Renal cortical epithelial cell (primary cell): ENCODE measurements at places on chromosomes 7 and 10. TPM values are rescaled to one million over a fixed set of nuclear protein-coding genes. Genes with fewer than 3 reads are reported as not detected.
A peak's percentile ranks its signal among the peaks of the same experiment; 100 is the strongest.

GRCh38 chr7:74284781-74285259 lies 4.4 kb upstream of the CLIP2 start:
- no peak for DNase-seq

- DNase-seq: no peak
Observed at GRCh38 chr7:111105269-111105668, 14.3 kb downstream of the LRRN3 start.

GRCh38 chr10:131746785-131747184 lies 154.0 kb upstream of the PPP2R2D start:
- no peak for DNase-seq

DNA sequence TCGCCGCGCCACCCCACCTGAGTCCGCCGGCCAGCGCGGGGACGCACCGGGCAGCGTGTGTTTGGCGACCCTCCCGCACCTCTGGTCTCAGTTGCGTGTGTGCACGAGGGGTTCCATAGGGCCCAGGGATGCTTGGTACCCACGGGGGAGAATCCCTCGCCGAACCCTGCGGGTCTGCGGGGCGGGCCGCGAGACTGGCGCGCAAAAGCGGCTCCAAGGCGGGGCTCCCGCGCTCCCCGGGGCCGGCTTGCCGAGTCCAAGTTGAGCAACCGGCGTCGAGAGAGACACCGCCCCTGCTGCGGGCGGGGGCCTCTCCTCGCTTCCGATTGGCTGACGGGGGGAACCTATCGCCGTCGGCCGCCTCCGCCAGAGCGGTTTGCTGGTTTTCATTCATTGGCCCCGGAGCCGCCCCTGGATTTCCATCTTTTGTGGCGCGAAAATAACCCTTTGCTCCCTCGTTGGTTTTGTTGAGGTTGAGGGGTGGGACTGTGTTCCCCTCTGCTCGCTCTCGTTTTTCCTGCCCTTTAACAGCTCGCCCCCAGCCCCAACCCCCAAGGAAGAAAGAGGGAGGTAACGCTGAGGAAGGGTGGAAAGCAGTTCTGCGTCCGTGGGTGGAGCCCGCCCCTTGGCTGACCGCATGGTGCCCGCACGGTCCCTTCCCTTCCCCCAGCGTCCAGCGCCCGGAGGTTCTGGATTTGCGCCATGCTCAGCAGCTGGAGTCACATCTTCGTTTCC lies 4.0 kb upstream of the IGF2BP3 start:
- peak; percentile 80 for DNase-seq

DNA sequence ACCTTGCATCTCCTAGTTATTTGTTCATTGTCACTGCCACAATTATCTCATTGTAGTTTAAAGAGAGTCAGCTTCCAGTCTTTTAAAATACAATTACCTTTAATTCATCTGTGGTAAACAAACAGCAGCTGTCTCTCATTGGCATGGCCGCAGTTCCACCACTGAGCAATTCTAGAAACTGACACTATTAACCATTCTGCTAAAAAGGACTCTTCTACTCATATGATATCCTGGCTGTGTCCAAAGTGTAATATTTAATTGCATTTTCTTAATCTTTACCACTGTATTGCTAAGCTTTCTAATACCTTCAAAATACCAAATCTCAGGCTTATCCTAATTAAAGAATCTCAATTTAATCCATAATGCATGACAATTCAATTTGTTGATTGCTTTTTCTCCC lies 639.0 kb downstream of the AUTS2 start:
- DNase-seq: no peak

The ADCY1 gene
- total RNA-seq: 0.10 and 0.87 TPM in 2 replicates

The GNAI1 gene
- total RNA-seq: 38.4 and 101 TPM in 2 replicates

The CLDN3 gene
- 10.8 and 11.6 TPM in 2 replicates for total RNA-seq

The PDE1C gene
- total RNA-seq: 2.3 and 6.1 TPM in 2 replicates

The TRDMT1 gene
- total RNA-seq: 5.2 and 6.1 TPM in 2 replicates

The TMEM139 gene
- 48.2 and 70.5 TPM in 2 replicates for total RNA-seq
